ENCODE measurements at places on chromosomes 6 and 20. TPM values are rescaled to one million over a fixed set of nuclear protein-coding genes. Genes with fewer than 3 reads are reported as not detected.

- peak; percentile 5 for DNase-seq
Observed at GRCh38 chr6:21987501-21987957, 309.3 kb downstream of the PRL start.

TPX2 gene
- 190 TPM for total RNA-seq

DNA sequence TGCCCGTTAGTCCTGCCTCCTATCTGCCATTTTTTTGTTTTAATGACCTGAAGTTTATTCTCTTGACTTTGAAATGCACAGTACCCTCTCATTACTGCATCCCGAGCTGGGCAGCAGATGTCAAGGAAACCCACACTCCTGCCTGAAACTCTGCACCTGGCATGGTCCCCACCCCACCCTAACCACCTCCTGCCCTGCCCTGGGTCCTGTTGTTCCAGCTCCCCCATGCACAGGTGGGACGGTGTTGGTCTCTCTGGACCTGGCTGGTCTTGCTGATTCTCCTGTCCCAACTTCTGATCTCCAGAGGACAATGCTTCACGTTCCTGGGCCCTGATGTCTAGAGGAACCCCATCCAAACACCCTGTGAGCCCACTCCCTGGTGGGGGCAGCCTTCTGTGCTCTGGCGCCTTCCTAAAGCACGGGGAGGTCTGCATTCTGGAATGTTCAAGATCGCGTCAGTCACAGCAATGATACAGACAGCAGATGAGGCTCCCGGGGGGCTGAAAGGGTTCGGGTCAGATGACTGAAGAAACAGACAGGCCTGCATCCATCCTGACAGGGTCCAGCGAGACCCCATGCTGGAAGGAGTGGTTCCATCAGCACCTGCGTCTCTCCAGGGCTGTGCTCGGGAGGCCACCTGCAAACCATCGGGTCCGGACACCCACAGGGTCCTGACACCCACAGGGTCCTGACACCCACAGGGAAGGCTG lies 73.6 kb downstream of the ERMARD start:
- no peak for DNase-seq

NEURL2 gene
- 4.1 TPM for total RNA-seq

- DNase-seq, result no peak
Observed at GRCh38 chr6:163741743-163742363, 327.3 kb downstream of the QKI start.

DNA sequence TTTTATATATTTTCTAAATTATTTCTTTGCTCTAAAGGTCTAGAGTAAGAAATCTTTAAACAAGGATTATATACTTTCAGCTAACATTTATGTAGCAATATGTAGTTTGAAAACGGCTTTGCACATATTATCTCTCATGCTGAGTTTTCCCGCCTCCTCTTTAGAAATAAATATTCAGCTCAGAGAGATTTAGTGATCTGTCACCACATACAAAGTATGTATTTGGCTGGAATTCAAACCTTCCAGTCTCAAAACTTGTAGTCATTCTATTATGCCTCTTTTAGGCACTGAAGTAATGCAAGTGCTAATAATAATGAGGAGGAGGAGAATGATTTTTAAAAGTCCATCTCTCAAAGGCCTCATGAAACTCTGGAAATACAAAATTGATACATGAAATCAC lies 525.0 kb downstream of the GRIK2 start:
- DNase-seq, result no peak

GRCh38 chr20:53141201-53142050 lies 169.3 kb downstream of the TSHZ2 start:
- no peak for DNase-seq

DNA sequence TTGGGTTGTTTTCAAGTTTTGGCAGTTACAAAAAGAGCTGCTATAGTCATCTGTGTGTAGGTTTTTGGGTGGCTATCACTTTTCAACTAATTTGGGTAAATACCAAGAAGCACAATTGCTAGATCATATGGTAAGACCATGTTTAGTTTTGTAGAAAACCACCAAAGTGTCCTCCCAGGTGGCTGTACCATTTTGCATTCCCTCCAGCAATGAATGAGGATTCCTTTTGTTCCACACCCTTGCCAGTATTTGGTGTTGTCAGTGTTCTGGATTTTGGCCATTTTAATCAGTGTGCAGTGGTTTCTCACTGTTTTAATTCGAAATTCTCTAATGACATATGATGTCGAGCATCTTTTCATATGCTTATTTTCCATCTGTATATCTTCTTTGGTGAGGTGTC lies 457.5 kb upstream of the ARID1B start:
- DNase-seq, result no peak

- DNase-seq, result no peak
Observed at GRCh38 chr6:52503323-52503747, 73.5 kb downstream of the TRAM2 start.

DNA sequence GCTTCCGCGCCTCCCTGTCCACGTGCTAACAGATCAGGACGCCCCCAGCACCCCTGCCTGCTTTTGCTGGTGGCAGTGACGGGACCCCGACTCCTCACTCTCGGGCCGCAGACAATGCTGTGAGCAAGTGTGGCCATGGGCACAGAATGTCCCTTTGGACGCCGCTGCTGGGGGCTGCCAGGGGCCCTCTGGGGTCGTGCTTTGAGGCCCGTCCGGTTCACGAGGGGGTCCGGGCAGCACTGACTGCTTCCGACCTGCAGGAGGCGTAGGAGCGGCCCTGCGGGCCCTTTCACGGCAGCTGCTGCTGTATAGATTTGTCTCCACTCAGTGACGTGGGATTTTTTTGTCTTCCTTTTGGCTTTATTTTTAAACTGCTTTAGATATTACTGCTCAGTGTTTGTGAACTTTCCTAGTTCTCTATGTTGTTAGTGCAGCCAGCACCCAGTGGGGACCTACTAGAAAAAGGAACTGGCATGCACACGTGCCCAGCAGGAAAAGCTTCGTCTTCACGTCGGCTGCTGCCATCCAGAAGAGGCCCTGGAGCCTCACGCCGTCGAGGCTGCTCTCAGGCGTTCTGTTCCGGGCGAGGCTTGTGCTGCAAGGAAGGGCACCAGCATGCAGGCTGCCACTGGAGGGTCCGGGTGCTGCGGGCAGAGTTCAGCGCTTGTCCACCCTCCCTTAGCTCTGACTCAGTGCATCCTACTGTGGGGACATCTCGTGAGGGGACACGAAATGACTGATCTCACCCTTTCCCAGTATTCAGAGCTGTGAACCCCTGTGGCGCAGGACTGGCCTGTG lies 21.7 kb downstream of the UCKL1 start:
- no peak for DNase-seq

Data from HepG2 (cell line).